NCI-H1048 (cell line): ENCODE measurements at places on chromosomes 2 and 18.

DNA sequence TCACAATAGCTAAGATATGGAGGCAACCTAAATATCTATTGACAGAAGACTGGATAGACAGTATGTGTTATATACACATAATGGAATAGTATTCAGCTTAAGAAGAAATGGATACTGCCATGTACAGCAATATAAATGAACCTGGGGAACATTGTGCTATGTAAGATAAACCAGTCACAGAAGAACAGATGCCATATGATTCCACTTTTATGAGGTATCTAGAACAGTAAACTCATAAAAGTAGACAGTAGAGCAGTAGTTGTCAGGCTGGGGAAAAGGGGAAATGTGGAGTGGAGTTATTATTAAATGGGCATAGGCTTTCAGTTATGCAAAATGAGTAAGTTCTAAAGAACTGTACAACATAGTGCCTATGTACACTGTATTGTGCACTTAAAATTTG is 1055.7 kb upstream of the TMEFF2 start:
- no peak for DNase-seq

GRCh38 chr18:48455555-48456478 is 46.6 kb upstream of the ZBTB7C start:
- DNase-seq: no peak

DNA sequence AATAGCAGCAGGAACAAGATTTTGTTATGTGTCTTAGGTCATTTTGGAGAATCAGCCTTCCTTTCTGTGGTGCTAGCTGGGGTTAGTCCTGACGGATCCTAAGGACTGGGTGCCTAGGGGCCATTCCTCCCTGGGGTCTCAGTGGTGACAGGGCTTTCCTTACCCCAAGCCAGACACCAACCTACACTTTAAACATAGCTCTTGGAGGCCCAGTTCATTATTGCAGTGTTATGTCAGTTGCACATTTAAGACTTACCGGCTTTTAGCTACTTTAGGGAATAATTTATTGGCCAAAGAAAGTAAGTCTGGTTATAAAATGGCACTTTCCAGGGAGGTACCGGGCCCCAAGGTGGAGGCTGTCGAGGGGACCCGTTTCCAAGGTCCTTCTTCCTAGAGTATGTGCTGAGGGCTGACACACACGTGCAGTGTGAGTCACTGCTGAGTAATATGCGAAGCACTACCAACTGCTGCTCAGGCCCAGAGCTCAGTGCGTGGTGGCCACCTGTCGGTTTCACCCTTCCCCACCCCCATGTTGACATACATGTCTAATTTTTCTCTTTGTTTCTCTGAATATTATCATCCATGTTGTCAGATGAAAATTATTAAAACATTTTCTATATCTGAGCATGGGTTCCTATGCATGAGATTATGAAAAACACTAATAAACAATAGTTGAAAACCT is 37.0 kb upstream of the GRHL1 start:
- no peak for DNase-seq

GRCh38 chr18:11791131-11791530 is 60.1 kb upstream of the CHMP1B start:
- DNase-seq: no peak

- DNase-seq: no peak
These were observed 15.3 kb upstream of the THSD7B start for GRCh38 chr2:136750065-136750464.

- DNase-seq: no peak
These were observed 17.5 kb downstream of the STAT1 start for GRCh38 chr2:190996338-190996946.

DNA sequence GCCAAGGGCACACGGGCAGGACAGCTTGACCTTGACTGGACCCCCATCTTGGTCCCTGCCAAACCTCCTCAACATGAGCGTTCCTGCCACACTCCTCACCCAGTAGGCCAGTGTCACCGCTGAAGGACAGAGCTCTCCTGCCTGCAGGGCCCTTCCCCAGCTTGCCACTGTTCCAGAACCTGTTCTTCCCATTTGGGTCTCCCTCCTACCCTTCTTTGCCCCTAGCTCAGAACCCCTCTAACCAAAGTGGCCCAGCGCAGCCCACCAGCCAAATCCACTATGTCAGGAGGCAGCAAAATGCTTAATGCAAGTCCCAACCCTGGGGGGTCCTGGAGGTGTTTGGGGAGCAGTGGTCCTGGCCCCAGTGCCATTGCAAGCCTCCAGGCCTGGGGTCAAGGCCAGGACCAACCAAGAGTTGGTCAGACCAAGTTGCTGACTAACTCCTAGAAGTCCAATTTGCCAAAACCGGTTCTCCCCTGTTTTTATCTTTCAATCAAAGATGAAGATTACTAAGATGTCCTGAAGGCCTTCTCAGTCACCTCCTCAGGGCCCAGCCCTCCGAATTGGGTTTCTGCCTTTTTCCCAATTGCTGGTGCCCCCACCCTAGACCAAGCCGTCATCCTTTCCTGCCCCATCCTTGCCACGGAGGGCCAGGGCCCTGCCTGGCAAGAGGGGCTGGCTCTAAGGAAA is 4.5 kb upstream of the ASPRV1 start:
- no peak for DNase-seq

- no peak for DNase-seq
These were observed 150.3 kb upstream of the MMADHC start for GRCh38 chr2:149737896-149738295.

GRCh38 chr2:129757915-129758783 is 221.3 kb upstream of the RAB6C start:
- DNase-seq: no peak

GRCh38 chr2:67050622-67051021 is 346.5 kb upstream of the ETAA1 start:
- no peak for DNase-seq

DNA sequence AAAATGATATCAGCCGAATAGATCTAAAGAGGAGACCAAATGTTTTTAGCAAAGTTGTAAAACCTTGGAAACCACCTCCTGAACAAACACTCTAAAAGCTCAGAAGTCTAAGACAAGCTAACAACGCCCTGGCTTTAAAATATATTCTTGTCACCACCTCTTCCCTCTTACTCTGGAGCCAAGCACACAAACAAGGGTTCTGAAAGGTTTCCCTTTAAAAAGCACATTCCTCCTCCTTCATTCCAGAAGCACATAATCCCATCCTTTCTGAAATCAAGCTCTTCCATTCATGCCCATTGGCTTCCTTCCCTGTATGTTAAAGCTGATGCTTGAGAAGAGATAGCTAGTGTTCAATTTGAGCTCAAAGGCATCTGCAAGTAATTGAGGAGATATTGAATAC is 382.0 kb downstream of the LNPK start:
- no peak for DNase-seq

- DNase-seq: no peak
These were observed 1.3 kb downstream of the SALL3 start for GRCh38 chr18:78980777-78981380.

GRCh38 chr2:72003124-72003523 is 144.5 kb downstream of the CYP26B1 start:
- DNase-seq: no peak

DNA sequence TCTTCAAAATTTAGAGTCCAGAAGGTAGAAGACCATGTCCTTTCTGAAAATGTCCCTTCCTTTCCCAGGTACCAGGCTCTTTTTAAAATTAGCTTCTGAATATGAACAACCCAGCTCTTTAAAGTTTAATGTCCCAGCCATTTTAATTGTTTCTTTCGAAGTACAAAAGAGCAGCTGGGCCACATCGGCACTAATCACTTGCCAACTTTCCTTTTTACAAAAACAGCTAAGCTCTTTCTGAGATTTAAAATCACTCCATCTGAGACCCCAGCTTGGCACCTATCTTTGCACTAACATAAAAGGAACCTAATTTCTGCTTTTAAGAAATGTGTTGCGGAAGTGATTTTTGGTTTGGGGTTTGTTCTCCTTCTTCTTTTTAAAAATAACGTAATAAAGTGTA is 2.6 kb downstream of the BOD1L2 start:
- DNase-seq: no peak

GRCh38 chr2:27264253-27264752 is 1.5 kb upstream of the SLC30A3 start:
- no peak for DNase-seq

DNA sequence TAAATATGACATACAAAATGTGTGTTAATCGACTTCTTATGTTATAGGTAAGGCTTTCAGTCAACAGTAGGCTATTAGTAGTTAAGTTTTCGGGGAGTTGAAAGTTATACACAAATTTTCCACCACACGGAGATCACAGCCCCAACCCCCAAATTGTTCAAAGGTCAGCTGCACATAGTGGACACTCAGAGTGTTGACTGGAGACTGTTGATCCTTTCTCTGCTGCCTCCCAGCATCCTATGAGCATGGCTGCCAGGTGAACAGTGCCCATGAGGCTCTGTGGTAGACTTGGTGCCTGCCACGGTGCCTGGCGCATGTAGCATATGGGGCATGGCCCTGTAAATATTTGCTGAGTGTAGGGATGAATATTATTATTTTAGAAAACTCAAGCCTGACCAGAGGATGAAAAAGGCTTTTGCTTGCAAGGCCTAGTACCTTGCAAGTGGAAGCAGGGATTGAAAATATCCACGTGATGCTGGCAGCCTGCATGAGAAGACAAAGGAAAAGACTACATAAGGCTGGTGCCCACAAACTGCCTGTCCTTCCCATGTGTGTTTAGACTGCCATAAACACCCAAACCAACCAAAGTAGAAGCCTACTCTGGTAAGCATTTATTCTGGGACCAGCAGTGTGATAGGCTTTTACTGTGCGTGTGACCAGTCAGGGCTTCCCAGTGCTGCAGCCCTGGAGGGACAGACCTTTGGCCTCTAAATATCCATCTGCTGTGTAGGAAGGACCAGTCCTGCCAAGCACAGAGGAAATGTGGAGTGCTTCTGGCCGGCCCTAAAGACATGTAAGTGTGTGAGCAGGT is 226.1 kb downstream of the LDLRAD4 start:
- DNase-seq: no peak

DNA sequence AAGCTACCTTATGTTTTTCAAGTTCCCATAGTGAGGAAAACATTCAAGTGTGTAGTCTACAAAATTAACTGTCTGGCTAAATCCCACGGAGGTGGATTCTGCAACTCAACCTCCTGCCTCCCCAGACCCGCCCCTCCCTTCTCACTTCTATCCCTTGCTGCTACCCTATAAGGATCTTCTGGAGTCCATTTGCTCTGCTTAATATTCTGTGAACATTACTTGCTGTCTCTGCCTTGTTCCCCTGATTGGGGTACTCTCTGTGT is 163.2 kb downstream of the KCNE4 start:
- DNase-seq: no peak

GRCh38 chr18:78857314-78858150 is 122.1 kb upstream of the SALL3 start:
- no peak for DNase-seq
